ENCODE measurements at places on chromosomes 6 and 20.

- DNase-seq, result no peak
Observed at GRCh38 chr20:59044796-59045195, 2.2 kb upstream of the PRELID3B start.

- no peak for DNase-seq
Observed at GRCh38 chr20:53575481-53576194, 18.0 kb downstream of the ZNF217 start.

DNA sequence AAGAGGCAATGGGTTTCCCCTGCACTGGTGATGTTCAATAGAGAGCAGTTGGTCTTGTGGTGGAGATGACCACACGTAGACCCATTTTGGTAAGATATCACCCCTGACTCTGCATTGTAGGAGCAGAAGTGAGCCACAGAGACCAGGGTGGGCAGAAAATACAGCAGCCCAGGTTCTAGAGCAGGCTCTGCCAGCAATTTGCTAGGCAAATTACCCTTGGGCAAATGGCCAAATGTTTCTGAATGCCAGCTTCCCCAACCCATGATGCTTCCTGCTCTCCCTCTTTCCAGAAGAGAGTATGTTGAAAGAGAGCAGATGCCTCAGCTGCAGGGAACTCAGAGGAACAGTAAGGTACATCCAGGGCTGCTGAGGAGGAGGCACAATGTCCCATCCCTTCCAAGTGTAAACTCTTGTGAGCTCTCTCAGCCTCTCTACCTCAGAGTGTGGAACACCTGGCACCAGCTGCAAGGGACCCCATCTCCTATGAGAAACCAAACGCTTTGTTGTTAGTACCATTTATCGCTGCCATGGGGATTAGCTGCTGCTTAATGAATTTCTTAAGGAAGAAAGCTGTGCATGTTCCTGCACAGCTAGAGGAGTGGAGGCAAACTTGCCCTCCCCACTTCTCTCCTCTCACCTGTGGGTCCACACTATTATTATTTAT lies 317.5 kb upstream of the MOCS1 start:
- no peak for DNase-seq

DNA sequence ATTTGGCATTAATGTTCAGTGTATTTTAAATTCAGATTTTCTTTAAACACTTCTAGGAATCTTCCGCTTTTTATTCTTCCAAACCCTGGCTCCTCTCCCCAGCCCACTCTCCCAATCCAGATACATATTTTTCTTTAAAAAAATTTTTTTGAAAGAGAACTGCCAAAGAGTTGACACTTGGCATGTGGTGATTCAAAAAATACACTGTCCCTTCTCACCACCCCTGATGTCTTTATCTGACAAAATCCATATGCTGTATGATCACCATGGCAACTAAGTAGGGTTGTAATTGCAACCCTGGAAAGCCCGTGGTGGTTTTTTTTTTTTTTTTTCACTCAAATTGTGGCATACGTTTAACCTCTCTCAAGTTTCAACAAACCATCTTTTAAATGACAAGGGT lies 355.8 kb upstream of the SASH1 start:
- DNase-seq, result no peak

- no peak for DNase-seq
Observed at GRCh38 chr6:152981989-152982903, 595 bp downstream of the FBXO5 start.

GRCh38 chr20:36315545-36316351 lies 9.6 kb downstream of the DLGAP4 start:
- DNase-seq, result no peak

GRCh38 chr6:30578051-30578450 lies 6.8 kb downstream of the ABCF1 start:
- DNase-seq, result no peak

DNA sequence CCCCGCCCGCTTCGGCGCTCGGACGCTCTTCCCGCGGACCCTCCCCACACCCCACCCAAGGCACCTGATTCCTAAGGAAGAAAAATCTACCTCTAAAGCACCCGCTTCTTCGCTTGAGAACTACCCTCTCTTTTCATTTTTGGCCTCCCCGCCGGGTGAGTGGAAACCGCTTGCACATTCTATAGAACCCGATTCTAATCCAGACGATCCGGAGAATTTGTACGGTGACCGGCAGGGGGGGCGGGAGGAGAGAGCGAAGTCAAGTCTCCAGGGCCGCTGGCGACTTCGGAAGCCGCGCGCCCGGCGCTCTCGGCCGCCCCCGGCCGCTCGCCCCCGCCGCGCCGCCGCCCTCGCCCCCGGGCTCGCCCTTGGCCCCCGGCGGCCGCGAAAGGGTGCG lies at the start of gene RBM24:
Gene RBM24, plus strand, starts transcription at position 262 of the 397 bp plus-strand sequence. CDS start 221 bp downstream, outside the sequence.
- DNase-seq, result no peak

GRCh38 chr6:12636336-12636735 lies 80.2 kb upstream of the PHACTR1 start:
- DNase-seq, result no peak

DNA sequence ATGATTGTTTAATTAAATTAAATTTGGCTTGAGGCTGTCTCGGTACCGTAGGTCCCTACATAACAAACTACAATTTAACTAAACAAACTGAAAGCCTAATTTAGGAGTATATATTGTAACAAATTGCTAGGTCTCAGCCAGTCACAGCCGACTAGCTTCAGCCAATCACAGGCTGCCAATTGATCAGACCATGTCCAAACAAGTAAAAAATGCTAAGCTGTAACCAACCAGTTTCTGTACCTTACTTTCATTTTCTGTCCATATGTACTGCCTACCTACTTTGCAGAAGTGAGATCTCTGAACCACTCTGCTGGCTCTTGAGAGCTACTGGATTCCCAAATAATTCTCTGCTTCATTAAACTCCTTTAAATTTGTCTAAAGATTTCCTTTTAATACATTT lies 648.0 kb upstream of the GJE1 start:
- no peak for DNase-seq

Measured in stimulated activated CD4-positive, alpha-beta T cell treated with anti-CD3 and anti-CD28 coated beads, TNF-alpha, amount 100 ng/mL, for 24 hours (primary cell).